ENCODE measurements at places on chromosomes 2 and 18.

GRCh38 chr2:190722061-190722759, 73.3 kb downstream of the NAB1 start:
- no peak for DNase-seq

- no peak for DNase-seq
These were observed 387.3 kb downstream of the MEIS1 start for GRCh38 chr2:66822186-66822585.

- DNase-seq, result no peak
These were observed 730 bp downstream of the B3GNT7 start for GRCh38 chr2:231396058-231396821.

- DNase-seq, result no peak
These were observed 167.3 kb upstream of the NOSTRIN start for GRCh38 chr2:168635065-168635577.

GRCh38 chr2:101795033-101795432, 97.5 kb downstream of the MAP4K4 start:
- no peak for DNase-seq

GRCh38 chr2:17821535-17822444, 5.5 kb downstream of the MSGN1 start:
- DNase-seq, result no peak

GRCh38 chr18:41744421-41745030, 210.5 kb upstream of the PIK3C3 start:
- no peak for DNase-seq

- DNase-seq, result no peak
These were observed 2.6 kb downstream of the ANKRD44 start for GRCh38 chr2:197307933-197308521.

- no peak for DNase-seq
These were observed 28.5 kb downstream of the MAP4K3 start for GRCh38 chr2:39408351-39409136.

GRCh38 chr2:109463236-109463635, 150.5 kb downstream of the SEPTIN10 start:
- DNase-seq, result no peak

- DNase-seq, result no peak
These were observed 163.7 kb upstream of the NDUFV2 start for GRCh38 chr18:8938817-8939216.

DNA sequence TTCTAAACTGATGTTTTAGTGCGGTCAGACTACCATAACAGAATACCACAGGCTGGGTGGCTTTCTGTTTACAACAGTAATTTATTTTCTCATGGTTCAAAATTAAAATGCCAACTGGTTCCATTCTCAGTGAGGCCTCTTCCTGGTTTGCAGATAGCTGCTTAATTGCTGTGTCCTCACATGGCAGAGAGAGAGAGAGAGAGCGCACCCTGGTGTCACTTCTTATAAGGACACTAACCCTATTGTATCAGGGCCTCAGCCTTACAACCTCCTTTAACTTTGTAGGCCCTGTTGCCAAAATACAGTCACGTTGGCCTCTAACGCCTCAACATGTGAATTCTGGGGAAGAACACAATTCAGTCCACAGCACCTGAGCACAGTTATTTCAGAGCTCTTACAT, 37.5 kb upstream of the ZNF385B start:
- DNase-seq, result peak; percentile 64

GRCh38 chr2:32559136-32559535, 68.7 kb upstream of the TTC27 start:
- DNase-seq, result no peak

DNA sequence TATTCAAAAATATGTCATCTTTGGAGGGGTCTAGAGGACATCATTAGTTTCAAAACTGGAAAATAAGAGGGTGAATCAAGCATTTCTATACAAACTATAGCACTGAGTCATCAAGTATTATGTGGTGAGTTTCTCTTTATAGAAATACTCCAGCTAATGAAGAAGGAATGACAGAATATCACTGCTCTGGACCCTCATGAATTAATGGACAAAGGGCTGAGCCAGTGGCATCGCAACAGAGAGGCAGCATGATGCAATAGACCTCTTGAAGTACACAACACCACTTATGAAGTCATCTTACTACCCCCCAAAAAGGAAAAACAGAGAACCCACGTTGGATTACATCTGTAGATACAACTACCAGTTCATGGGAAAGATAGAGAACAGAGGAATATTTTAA, 27.4 kb upstream of the EIF2AK3 start:
- DNase-seq, result no peak

DNA sequence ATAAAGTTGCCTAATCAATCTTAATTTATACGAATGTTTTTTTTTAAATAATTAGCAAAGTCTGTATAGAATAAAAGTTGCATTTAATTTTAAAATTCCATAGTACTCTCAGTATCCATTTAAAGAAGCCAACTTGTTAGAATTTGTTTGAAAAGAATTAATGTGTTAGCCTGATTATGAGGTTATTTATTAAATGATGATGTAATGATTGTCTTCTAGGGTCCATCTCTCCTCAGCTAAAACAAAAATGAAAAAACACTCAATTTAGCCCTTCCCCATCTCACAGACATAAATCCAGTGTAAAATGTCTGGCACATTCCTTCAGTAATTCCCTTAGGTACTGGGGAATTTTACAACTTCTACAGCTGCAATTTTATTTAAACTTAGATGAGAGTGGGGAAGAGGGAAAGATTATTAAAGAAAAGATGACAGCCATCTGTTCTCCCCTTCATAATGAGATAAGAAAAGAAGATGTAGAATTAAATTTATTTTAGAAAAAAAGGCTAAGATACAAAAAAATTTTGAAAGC, 68.6 kb downstream of the BARD1 start:
- DNase-seq, result no peak

DNA sequence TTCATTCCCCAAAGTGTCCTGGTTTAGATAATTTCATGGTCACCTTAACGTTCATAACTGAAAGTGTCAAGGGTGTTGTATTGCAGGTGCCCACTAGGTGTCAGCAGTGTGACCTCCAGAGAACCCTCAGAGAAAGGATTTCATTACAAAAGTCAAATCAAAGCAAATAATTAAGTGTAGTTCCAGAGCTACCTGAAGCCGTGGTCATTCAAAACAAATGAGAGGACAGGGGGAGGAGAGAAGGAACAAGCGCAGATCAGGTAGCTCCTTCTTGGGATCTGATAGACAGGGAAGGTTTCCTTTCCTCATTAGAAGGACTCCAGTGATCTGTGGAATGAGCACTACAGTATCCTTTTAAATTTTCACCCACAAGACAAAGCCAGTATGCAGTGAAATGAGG, at the start of gene SLC9A4:
SLC9A4 (plus strand) TSS at position 207 of the 400 bp plus-strand sequence. CDS start 534 bp downstream, outside the sequence.
- DNase-seq, result no peak

DNA sequence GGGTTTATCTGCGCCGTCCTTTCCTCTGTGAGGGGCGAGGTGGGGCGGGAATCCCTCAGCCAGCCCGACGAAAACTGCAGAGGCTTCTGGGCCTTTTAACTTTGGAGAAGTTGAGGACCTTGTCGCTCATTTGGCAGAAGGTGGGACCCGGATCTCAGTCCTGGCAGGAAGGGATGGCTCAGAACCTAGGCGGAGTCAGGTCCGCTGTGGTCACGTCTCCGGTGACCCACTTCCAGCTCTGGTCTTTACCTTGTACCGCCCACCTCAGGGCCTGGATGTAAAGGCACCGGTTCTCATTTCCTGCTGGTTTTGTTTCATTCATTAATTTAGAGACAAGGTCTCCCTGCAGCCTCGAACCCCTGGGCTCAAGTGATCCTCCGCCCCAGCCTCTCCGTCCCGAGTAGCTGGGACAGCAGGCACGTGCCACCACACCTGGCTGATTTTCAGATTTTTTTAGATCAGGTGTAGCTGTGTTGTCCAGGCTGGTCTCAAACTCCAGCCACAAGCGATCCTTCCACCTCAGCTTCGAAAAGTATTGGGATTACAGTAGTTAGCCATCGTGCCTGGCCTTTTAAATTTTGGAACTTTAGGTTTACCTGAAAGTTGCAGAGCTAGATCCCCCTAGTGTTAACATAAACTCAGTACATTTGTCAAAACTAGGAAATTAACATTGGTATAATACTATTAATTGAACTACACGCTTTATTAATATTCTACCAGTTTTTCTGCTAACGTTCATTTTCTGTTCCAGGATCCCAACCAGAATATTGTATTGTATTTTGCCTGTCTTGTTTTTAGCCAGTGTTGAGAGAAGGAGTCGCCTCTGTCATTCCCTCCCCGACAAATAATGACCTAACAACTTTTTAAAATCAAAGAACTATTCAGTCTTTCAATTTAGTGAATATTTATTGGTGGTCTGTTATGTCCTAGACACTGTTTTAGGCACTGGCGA, 852 bp downstream of the POLI start:
- no peak for DNase-seq

DNA sequence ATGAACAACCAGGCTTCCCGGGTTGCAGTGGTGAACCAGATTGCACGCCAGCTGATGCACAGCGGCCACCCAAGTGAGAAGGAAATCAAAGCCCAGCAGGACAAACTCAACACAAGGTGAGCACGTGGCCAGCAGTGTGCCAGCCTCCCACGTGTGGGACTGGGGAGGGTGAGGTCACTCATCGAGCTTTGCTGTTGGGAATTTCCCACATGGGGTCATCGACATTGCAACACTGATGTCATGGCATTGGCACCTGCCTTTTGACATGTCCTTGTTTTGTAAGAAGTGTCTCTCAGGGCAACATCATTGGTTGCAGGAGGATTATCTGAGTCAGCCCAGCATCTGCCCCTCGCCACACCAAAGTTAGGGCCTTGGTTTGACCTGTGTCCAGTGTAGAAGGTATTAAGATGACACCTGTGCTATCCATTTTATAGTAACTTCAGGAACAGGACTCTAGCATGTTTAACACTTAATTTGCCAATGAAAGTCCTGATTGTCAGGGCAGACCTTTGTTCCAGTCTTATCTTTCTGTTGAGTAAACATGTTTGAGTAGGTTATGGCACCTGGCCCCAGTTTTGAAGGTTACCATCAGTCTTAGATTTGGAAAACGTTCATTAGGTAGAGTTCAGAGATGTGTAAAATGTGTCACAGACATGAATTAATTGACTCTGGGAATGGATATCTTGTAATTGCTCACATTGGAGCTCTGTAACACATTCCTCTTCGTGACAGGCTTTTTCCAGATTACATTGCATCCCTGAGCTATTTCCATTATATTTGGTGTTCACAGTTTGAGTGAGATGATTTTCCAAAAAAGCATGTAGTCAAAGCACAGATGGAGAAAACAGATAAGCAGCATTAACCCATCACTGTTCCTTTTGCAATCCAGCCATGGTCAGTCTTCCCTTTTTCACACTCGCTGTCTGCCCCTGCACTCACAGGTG, 93.3 kb upstream of the EML6 start:
- no peak for DNase-seq

Data from iPS DF 19.7 (cell line).